NCI-H524 (cell line): ENCODE measurements at places on chromosomes 1 and 21.

GRCh38 chr1:184366997-184367396, 19.8 kb upstream of the C1orf21 start:
- no peak for DNase-seq

DNA sequence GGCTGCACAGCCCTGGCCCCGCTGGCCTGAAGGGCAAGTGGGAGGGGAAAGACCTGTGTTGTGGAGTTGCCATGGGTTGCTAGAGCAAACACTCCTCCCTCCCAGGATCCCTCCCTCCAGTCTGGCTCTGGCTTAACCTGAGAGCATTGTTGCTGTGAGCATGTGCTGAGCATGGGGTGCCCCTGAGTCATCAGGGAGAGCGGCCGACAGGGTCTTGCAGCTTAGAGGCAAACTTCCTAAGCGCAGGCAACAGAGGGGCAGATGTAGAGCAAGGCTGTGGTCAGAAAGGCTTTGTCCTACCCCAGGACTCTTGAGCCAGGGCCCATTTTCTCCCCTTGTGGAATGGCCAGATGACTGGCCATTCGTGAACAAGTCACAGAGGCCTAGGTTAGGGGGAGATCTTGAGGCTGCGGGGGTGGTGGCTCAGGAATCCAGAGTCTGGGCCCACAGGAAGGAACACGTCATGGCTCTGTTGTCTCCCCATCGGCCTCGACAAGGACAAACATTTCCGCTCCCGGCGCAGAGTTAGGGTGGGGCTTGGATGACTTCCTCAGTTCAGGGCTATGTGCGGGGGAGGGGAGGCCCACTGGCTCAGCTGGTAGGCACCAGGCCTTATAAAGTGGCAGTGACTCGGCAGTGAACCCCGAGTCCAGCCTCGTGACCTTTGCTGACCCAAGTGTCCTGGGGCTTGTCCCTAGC, 362 bp upstream of the DYNLT4 start:
- DNase-seq, result no peak

DNA sequence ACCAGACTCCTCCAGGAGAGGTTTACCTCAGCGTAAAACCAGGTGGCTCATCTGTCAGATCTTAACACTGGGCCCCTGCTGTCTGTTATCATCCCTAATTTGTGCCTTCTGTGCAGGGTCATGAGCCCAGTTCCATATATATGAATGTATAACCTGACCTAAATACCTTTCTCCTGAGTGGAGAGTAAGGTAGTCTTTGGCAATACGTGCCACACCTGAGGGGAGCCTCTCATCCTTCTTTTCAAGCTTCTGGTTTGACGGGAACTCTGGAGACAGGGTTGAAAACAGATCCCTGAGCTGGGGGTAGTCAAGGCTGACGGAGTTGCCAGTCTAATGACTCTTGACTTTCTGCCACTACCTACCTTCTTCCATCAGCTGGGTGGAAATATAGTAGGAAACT, 4.1 kb downstream of the SFT2D2 start:
- DNase-seq, result no peak

- no peak for DNase-seq
Observed at GRCh38 chr1:41580520-41581172, 96.2 kb upstream of the EDN2 start.

DNA sequence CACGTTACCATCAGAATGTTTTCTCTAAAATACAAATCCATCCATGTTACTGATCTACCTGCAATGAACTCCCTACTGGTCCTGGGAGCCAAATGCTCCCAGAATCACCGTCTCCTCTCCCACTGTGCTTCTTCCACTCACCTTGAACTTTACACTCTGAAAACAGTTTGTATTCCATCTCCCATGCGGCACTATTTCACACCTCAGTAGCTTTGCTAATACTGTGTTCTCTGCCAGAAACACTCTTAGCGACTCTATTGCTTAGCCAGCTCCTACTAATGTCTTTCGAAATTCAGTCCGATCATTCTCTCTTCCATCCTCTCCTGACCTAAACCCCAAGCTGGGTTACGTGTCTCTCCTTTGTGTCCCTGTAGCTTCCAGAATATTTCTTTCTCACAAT, 284.4 kb upstream of the DUSP10 start:
- no peak for DNase-seq

GRCh38 chr1:203199816-203200571, 13.5 kb upstream of the CHI3L1 start:
- DNase-seq, result no peak

DNA sequence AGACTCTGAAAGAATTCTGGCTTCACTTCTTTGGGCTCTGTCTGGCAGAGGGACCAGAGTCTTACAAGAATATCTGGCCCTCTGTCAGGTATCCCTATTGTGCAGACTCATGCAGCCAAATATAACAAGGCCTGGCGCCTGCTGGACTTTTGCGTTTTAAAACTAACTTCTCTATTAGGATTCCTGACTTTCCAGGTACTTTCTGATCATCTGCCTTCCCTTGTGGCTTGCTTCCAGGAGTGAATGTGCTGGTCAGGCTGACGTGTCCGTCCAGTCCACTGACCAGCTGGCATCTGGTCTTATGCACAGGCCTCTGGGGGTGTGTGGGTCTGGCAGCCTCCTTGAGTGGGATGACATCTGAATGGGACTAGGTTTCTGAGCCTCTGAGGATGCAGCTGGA, 8.6 kb upstream of the RAB29 start:
- DNase-seq, result no peak

DNA sequence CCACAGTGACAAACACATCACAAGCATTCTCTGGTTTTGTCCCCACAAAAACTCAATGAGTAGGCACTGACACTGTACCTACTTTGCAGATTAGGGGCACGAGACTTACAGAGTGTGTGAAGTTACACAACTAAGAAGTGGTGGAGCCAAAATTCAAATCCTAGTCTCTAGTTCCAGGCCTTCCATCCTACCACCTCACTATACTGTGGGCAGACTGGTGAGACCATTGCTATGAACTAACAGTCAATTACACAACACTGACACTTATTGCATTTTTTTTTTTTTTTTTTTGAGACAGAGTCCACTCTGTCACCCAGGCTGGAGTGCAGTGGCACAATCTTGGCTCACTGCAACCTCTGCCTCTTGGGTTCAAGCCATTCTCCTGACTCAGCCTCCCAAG, 71.4 kb downstream of the KCNN3 start:
- no peak for DNase-seq

GRCh38 chr1:47779613-47780012, 217.6 kb downstream of the TRABD2B start:
- DNase-seq, result no peak

DNA sequence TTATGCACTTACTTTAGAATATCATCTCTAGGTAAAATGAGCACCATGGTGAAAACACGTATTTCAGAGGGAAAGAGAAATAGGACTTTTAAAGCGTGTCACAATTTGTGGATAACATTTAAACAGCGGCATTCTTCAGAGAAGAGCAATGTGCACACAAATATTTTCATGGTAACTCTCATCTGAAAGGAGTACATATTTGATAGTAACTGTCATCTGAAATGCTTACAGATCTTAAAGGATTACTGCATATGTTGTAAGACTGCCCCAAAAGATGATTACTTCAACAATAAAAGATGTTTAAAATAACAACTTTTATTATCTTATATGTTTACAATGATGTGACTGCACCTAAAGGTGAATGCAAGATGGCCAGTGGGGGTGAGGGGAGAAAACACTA, 408.8 kb downstream of the PLA2G4A start:
- DNase-seq, result no peak

GRCh38 chr1:159781992-159782391, 1.2 kb downstream of the DUSP23 start:
- no peak for DNase-seq

DNA sequence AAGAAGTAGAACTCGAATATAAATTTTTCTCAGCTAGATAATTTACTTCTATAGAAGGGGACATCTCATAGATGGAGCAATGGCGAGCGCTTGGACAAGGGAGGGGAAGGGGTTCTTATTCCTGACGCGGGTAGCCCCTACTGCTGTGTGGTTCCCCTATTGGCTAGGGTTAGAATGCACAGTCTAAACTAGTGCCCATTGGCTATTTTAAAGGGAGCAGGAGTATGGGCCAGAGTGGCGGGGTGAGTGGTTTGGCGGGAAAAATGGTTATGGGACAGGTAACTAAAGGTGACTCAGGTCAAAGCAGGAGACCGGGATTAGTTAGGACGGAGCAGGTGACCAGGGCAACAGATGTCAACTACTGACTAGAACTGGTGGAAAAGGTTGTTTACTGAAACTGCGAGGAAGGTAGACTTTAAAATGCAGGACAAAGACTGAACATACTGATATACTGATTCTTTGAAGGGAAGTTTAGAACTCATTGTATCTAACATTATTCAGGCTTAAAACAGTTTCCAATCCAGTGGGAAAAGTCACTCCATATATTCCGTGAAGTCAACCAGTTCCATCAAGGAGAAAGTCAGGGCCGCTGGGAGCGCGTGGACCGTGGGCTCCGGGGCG, 940 bp upstream of the ATAD3A start:
- no peak for DNase-seq

- no peak for DNase-seq
Observed at GRCh38 chr1:112788561-112788960, 73.4 kb upstream of the PPM1J start.

- DNase-seq, result no peak
Observed at GRCh38 chr1:226708342-226708780, 30.7 kb downstream of the ITPKB start.

GRCh38 chr1:76314730-76315129, 240.2 kb downstream of the ST6GALNAC3 start:
- no peak for DNase-seq

- no peak for DNase-seq
Observed at GRCh38 chr1:11499601-11500331, 20.8 kb downstream of the DISP3 start.

DNA sequence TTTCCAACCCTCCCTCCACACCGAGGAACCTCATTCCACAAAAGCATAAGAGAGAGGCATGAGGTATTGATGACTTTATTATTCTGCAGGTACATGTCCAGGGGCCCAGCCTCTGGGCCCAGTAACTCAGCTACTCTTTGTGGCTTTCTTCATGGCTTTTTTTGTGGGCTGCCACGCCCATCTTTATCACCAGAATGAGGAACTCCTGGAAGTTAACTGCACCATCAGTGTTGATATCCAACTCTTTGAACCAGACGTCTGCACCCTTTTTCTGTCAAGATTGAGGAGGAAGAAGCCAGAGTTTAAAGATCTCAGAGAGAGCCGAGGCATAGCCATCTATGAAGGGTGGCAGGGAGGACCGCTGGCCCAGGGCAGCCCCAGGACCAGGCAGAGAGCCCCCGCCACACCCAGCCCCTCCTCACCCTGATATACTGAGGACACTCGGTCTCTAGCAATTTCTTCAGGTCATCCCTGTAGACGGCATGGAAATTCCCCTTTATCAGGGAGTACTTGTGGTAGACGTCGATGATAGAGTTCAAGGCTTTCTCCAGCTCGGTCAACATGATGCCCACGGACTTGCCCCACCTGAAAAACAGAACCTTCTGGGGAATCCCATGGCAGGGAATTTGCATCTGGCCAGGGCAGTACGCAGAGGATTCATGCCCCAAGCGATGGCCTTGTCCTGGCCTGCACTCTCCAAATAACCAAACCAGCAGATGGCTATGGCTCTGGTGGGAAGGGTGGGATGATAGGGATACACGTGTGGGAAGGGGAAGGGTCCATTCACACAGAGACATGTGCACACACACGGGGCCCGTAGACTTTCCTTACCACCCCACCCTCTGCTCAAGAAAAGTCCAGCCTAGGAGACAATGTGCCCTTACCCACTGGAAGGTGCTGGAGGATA, 647 bp downstream of the S100A8 start:
- no peak for DNase-seq

DNA sequence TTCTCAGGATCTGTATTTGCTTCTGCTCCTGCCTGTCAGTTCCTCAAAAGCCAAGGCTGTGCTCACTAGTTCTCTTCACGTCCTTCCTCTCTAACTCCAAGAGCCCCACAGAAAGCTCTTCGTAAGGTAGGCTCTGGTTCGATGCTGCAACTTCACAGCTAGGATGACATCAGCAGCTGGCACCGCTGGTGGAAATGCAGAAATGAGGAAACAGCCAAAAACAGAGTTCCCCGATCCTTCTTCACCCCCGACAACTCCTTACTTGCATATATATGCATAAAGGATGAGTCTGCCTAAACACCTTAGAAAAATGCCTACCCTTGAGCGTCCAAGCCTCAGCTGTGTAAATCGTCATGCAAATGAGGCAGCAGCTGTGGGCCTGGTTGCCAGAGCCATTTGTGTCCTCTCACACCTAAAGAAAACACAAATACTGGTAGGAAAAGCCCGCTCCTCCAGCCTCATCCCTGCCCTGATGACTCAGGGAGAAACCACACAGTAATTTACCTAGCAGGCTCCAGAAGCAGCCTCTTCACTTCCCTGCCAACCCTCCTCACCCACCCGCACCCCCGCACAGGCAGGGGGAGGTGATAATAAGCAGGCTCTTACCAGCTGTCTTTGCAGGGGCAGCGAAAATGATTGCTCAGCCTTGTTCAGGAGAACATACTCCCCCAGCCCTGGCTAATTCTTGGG, 28.2 kb downstream of the BATF3 start:
- peak; percentile 66 for DNase-seq

DNA sequence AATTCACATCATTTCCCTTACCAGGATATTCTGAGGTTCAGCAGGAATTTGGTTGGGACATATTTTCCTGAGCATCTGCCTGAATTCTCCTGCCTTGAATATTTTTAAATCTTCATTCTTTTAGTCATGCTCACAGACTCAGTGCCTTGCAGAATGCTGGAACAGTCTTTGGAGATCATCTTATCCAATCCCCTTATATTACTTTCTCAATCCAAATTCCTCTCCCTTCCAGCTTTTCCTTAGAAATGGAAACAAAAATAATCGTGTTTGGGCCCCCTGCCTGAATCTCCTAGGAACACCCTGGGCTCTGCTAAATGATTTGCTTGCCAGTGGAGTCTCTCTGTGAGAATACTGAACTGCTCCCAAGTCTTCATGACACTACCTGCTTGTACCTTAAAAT, 38.4 kb downstream of the LHX8 start:
- no peak for DNase-seq

GRCh38 chr1:168234846-168235547, 9.2 kb downstream of the SFT2D2 start:
- peak; percentile 42 for DNase-seq

GRCh38 chr1:223609977-223610376, 55.5 kb downstream of the CAPN8 start:
- DNase-seq, result no peak

DNA sequence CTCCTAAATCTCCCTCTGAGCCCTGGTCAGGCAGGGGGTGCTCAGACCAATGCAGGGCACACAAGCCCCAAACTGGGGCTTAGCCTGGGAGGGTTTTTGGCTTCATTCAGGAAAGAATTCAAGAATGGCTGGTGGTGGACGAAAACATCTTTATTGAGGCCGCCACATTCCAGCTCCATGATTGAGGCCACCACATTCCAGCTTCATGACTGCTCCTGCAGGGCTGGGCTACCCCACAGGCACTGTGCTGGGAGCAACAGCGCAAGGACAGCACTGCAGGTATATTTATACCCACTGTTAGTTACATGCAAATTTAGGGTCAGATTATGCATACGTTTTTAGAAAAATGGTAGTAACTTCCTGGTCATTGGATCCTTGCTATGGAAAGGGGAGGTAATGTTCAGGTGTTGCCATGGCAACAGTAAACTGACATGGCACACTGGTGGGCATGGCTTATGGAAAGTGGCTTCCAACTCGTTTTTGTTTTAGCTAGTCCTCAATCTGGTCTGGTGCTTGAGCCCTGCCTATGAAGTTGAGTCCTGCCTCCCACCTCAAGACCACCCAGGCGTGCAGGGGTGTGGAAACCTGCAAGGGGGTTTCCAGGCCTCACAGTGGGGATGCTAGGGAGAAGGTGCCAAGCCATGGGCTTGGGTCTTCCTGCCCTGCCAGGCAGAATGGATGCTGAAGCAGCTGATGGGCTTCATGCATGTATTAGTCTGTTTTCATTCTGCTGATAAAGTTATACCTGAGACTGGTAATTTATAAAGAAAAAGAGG, 348.7 kb upstream of the AJAP1 start:
- no peak for DNase-seq
